Fibroblast of the conjunctiva (primary cell): ENCODE measurements at places on chromosomes 2 and 18.
A peak's percentile ranks its signal among the peaks of the same experiment; 100 is the strongest.

- no peak for DNase-seq
Measured at GRCh38 chr2:227848586-227848985, 22.8 kb upstream of the DAW1 start.

GRCh38 chr2:50379351-50379750 is 652.6 kb downstream of the NRXN1 start:
- DNase-seq = no peak

GRCh38 chr18:32761231-32761630 is 11.6 kb downstream of the KLHL14 start:
- no peak for DNase-seq

DNA sequence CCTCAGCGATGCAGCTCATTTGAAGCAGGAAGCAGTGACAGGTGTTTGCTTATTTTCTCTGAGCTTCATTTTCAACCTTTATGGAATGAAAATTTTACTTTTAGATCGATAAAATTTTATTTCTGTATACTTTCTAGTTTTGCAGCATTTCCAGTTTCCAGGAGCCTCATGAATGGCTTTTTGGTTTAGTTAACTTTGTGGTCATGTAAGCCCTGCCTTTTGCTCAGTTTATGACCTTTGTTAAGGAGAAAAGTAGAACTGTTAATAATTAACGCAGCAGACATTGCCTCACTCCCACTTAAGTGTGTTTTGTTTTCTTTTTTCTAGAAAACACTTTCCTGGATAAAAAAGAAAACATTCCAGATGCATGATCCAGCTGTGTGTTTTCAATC is 4.4 kb upstream of the FARP2 start:
- DNase-seq = no peak

GRCh38 chr2:130759906-130760753 is 4.8 kb downstream of the AMER3 start:
- no peak for DNase-seq

- DNase-seq = no peak
Measured at GRCh38 chr2:142750858-142751257, 126.6 kb upstream of the KYNU start.

GRCh38 chr2:159044804-159045286 is 76.4 kb downstream of the TANC1 start:
- DNase-seq = no peak

DNA sequence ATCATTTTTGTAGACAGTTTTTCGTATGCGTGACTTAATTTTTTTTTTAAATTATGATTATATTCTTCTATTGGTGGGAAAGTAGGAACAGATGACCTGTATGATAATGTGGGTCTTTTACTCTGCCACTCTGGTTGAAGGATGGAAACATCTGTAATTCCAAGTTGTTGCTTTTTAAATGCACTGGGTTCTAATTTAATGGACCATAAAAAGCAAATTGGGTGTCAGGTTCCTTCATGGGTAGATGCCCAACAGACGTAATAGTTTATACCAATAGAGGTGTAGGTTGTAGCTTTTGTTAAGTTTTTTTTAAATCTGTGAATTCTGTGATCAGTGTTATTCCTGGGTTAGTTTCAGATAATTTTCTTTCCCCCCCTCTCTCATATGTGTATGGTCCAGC is 117.6 kb downstream of the MAP4K4 start:
- no peak for DNase-seq

DNA sequence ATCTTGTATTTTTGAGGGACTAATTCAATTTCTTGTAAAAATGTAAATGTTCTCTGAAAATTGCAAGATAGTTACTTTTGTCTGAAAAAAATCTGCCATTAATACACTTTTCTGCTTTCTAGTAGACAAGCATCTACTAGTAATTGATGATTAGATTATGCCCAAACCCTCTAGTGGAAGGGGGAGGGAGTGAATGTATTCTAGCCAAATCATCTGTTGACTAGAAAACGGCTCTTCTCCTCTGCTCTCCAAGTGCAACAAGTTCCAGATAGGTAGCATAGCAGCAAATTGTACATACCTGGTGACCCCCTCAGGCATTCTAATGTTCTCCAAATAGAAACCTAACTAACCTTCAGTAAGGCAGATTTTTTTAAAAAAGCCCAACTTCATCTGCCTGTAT is 58.6 kb downstream of the RELCH start:
- DNase-seq = no peak

- DNase-seq = no peak
Measured at GRCh38 chr2:85194780-85195480, 61.7 kb downstream of the TCF7L1 start.

- no peak for DNase-seq
Measured at GRCh38 chr2:215817046-215817445, 196.3 kb downstream of the MREG start.

DNA sequence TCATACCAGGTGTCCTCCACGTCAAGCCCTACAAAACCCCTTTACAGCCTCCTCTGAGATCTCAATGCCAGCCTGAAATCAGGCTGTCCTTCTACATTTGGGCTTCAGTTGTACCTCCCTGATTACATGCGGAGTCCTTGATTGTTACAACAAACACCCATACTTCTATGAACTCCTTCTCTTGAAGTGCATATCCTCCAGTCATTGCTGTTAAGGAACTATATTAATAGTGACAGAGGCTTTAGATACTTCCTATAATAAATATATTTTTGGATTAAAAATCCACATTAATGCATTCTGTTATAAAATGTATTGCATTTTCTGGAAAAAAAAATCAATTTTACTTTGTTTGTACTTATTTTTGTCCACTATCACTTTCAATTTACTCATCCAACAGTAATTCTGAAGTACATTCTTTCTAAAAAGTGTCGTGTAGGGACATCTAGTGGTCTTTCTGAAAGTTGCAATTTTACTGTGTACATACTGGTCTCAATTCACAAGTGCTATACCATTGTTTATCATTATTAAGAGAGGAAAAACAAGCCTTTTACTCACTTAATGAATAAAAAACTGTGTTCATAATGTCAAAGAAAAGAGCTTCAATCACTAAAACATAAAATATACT is 316.4 kb downstream of the DSEL start:
- peak; percentile 55 for DNase-seq

DNA sequence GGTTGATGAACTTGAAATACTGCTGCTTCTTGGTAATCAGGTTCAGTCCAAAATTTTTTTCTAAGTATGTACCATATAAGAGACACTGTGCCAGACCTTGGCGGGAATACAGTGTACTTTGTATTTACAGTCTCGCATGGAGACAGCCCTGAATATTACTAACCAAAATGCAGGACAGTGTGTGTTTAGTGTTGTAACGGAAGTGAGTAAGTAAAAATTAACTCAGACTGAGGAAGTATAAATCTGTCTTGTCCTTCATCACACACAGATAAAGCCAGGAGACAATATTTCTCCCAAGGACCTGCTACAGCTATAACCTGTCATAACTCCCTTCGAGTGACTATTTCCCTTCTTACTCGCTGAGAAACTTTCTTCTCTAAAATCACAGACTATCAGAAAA is 76.9 kb downstream of the ACTR3 start:
- no peak for DNase-seq

GRCh38 chr2:215653344-215654030 is 217.6 kb upstream of the FN1 start:
- DNase-seq = no peak
